ENCODE measurements at places on chromosomes 3 and 15.

- DNase-seq: peak; percentile 86
Observed at GRCh38 chr3:123949641-123950040, 11.4 kb downstream of the CCDC14 start.

GRCh38 chr3:100127792-100128191, 13.5 kb upstream of the FILIP1L start:
- DNase-seq: no peak

DNA sequence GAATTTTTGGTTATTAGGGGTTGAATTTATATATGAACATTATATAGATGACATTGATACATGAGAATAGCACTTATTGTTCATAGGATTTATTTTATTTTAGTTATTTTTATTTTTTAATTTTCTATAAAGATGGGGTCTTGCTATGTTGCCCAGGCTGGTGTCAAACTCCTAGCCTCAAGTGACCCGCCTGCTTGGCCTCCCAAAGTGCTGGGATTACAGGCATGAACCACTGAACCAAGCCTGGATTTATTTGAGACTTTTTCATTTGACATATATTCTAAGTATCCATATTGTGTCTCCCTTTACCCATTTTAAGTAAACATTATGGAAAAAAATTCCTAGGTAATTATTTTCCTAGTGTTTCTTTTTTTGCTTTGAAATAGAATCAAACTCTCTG, 12.5 kb downstream of the PAQR9 start:
- no peak for DNase-seq

DNA sequence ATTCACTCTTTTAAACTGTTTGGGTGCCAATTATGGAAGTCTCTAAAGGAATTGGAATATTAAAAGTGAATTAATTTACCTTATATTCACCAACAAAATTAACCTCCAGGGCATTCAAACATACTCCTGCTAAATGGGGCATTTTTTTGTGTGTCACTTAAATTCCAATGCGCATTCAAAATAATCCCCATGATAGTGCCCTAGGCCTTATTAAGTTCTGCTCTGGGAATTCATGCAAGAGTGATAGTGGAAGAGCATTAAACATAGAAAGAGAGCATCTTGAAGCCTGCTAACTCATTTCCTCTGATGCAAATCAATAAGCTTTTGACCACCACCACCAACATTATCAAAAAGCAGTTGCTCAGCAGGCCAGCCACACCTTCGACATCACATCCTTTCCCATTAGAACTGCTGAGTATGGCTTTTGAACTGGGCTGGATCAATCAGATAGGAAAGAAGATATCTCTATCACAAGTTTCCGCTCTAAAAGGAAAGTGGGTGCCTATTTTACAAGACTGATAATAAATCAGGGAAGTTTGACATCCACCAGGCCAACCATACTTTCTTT, 156.7 kb downstream of the TMCO5A start:
- no peak for DNase-seq

- DNase-seq: peak; percentile 83
Observed at GRCh38 chr3:152267831-152268554, 736 bp upstream of the MBNL1 start.

GRCh38 chr3:16377196-16377595, 112.2 kb downstream of the OXNAD1 start:
- DNase-seq: no peak

GRCh38 chr3:188031121-188031520, 122.8 kb upstream of the LPP start:
- no peak for DNase-seq

DNA sequence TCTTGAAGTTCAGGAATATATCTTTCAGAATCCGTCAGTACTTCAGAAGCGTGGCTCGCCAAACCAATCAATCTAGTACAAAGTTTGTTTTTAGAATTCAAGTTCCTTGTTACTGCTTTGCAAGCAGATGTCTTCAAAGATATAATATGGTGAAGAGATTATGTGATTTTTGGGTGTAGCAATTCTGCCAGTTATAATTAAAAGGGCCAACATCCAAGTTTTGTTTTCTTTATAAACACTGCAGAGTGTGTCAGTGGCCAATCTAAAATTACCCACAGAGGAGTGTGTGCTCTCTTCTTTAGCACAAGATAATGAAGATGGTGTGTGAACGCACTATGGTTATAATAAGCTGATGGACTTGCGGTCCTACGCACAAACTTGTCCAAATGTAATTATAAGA, 493.6 kb upstream of the MDFIC2 start:
- DNase-seq: no peak

GRCh38 chr15:88900309-88900981, 5.1 kb upstream of the HAPLN3 start:
- DNase-seq: peak; percentile 94

DNA sequence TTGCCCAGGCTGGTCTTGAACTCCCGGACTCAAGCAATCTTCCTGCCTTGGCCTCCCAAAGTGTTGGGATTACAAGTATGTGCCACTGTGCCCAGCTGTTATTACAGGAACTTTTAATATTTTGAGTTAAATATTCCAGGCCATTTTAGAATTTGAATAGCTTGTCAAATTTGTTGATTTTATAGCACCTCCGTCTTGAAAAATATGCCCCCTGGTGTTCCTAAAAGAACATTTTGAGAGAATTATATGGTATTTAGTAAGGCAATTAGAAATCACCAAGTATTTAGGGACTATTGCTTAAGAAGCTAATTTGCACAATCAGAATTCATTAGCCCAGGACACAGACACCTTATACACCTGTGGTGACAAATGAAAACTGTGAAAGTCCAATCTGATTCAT, 23.7 kb downstream of the PDE8A start:
- no peak for DNase-seq

- peak; percentile 91 for DNase-seq
Observed at GRCh38 chr3:49351521-49352011, 6.6 kb downstream of the GPX1 start.

- peak; percentile 40 for DNase-seq
Observed at GRCh38 chr15:67506775-67507747, 13.9 kb upstream of the C15orf61 start.

- DNase-seq: no peak
Observed at GRCh38 chr3:68802111-68802870, 130.1 kb downstream of the TAFA4 start.

DNA sequence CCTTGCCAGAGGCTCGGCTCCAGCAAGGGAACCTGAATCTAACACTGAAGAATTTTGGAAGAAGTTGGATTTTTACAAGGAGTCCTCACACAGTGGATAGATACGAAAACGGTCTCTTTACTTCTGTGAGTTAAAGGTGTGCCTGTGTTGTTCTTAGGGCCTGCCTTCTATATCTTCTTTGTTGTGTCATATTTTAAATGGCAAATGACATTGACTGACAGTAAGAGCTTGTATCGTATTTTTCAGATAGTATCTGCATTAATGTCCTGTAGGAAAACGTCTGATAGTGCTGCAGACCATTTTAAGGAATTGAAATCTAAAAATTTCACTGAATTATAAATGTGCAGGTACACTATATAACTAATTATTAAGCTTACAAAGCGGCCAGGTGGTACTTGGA, 56.3 kb downstream of the PTPRG start:
- DNase-seq: no peak

DNA sequence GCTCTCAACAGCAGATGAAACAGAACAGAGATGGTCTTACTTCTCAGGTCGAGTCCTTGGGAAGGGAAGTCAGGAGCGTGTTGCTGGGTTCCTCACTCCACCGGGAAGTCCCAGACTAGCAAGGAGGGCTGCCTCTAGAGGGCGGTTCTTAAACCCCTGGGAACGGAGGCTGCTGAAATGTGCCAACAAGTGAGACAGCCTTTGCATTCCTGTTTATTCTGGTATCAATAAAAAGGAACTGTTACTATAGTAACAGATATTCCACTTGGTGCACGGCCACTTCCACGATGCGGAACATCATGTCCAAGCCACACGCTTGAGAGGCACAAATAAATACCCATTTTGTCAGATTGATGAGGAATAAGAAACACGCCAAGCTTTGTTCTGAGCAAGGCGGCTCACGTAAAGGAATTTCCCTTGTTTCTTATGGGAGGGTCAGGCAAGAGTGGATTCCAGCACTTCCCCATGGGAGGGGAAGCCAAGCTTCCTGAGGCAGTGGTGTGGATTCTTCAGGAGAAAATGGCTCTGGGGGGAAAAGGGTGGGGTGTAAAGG, at the start of gene FAM107A:
Gene FAM107A (minus strand): TSS at position 123 of the 553 bp plus-strand sequence. CDS start 7,531 bp downstream, outside the sequence.
- DNase-seq: peak; percentile 57

GRCh38 chr3:37024092-37024491, 30.8 kb downstream of the MLH1 start:
- DNase-seq: peak; percentile 26

DNA sequence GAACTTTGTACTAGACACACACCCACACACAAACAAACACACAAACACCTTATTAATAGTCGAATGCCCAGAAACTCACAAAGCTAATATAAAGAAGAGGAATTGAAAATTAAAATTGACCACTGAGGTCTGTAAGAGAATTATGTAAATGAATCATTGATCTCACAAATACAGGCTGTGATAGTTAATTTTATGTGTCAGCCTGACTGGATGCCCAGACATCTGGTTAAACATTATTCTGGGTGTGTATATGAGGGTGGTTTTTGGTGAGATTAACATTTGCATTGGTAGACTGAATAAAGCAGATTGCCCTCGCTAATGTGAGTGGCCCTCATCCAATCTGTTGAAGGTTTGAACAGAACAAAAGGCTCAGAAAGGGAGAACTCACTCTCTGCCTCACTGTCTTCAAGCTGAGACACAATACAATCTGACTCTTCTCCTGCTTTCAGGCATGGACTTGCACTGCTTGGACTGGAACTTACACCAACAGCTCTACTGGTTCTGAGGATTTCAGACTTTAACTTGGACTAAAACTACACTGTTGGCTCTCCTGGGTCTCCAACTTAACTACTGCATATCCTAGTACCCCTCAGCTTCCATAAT, 199.4 kb upstream of the TTC14 start:
- DNase-seq: no peak

GRCh38 chr3:149085828-149086231, 503 bp downstream of the HLTF start:
- DNase-seq: peak; percentile 40

DNA sequence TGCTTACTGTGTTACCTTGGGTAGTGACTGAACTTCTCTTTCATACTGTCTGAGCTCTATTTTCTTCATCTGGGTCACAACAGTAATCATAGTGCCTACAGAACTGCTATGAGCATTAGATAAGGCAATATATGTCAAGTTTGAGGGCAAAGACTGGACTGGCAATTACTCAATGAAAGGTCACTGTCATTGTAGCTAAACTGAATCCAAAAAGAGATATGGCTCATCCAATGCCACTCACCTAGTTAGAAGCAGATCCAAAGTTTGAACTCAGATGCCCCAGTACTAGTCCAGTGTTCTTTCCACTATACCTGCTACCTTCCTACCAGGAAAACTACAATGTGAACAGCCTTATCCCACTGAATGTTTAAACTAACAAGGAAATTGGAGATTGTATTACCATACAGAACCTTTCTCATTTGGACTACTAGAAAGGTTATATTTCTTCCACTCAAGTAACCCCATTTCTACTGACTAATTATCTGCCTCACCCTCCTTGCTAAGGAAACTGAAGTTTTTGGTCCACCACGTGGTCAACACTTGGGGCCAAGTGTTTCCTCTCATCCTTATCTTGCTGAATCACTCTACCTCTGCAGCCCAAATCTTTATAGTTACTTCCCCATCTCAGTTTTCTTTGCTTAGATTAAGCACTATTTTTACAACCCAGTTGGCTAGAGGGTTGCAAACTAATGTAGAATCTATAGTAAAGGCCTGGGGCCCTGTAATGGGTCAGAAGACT, 202.3 kb upstream of the LPP start:
- DNase-seq: no peak

DNA sequence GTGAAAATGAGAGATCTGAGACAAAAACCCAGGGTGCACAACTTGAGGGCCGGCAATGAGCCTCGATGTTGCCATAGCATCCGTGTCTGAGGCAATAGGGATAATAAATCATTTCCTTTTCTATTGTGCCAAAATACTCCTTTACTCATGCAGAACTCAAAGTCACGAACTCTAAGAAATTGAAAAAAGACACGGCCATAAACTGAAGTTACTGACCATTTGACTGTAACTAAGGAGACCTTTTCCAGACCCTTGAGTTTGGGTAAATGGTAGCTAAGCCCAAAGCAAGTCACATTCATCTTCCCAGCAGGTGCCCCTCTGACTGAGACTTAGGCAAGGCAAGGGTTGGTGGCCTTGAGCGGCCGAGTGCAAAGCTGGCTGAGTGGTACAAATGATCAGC, 141.2 kb upstream of the SLCO3A1 start:
- DNase-seq: no peak

DNA sequence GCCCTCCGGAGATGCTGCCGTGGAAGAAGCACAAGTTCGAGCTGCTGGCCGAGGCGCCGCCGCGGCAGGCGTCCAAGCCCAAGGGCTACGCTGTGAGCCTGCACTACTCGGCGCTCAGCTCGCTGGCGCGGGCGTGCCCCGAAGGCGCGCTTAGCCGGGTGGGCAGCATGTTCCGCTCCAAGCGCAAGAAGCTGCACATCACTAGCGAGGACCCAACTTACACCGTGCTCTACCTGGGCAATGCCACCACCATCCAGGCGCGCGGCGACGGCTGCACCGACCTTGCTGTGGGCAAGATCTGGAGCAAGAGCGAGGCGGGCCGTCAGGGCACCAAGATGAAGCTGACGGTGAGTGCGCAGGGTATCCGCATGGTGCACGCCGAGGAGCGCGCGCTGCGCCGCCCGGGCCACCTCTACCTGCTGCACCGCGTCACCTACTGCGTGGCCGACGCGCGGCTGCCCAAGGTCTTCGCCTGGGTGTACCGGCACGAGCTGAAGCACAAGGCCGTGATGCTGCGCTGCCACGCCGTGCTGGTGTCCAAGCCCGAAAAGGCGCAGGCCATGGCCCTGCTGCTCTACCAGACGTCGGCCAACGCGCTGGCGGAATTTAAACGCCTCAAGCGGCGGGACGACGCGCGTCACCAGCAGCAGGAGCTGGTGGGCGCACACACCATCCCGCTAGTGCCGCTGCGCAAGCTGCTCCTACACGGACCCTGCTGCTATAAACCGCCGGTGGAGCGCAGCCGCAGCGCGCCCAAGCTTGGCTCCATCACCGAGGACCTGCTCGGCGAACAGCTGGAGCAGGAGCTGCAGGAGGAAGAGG, 1.3 kb downstream of the FAM43A start:
- DNase-seq: peak; percentile 44

Data from fibroblast of skin of back (primary cell).